ENCODE measurements at places on chromosomes 7 and 10.

- DNase-seq: peak; percentile 54
Measured at GRCh38 chr10:78547397-78547796, 513.7 kb downstream of the RPS24 start.

DNA sequence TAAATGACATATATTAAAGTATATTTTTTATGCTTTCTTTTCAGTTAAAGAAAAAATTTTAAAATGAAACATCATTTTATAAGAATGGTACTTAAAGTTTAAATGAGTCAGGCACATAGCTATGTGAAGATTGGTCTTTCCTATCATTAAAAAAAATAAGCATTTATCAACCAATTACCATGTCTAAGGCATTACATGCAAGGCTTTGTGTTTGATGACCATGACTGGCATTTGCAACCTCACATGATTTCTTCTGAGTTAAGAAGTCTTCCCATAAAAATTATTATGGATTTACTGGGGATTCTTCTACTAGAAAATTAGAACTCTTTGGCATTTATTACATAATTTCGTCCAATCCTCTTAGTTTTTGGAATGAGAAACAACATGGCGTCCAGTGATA, 776.1 kb downstream of the MAGI2 start:
- no peak for DNase-seq

- DNase-seq: peak; percentile 72
Measured at GRCh38 chr10:13659887-13660550, 73.3 kb downstream of the PRPF18 start.

GRCh38 chr7:70704831-70705346, 427.1 kb upstream of the GALNT17 start:
- no peak for DNase-seq

DNA sequence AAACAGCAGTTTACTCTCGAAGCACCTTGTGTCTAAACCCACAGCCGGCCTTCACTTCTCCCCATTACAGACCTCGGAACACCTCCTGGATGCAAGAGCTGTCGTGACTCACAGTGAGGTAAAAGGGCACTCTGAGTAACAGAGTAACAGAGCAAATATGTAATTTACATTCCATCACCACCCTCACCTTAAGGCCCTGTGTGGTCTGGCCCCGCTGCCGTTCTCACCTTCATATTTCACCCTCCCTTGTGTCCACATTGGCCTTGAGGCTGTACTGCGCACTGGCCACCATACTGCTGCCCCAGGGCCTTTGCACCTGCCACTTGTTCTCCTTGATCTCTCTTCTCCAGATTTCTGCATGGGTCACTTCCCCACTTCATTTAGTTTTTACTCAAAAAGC, 12.6 kb downstream of the FFAR4 start:
- no peak for DNase-seq

- DNase-seq: no peak
Measured at GRCh38 chr7:99121496-99122021, 22.3 kb downstream of the SMURF1 start.
